NCI-H2081 treated with DMSO at 0.1 percent for 48 hours (cell line): ENCODE measurements at places on chromosomes 4 and X.

- DNase-seq = no peak
Measured at GRCh38 chr4:147192679-147193078, 247.0 kb upstream of the TTC29 start.

DNA sequence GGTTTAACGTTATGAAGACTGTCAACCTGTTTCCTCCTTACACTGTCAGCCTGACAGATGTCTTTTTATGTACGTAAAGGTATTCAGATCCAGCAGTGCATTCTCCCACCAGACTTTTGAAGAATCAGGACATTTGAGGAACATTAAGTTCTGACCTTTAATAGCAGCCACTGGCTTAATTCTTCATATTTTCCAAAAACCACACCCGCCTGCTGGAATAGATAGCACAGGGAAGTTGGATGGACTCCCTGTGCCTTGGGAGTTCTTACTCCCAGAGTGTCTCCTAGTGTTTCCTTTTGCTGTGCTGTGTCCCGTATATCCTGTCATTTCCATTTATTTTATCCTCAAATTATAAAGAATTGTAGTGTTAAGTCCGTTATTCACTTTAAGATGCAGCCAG, 94.5 kb downstream of the AFF1 start:
- DNase-seq = no peak

GRCh38 chrX:25531096-25531495, 515.3 kb upstream of the ARX start:
- no peak for DNase-seq

- no peak for DNase-seq
Measured at GRCh38 chr4:141306331-141306730, 85.6 kb downstream of the ZNF330 start.

GRCh38 chr4:16120720-16121119, 36.9 kb upstream of the PROM1 start:
- no peak for DNase-seq

- DNase-seq = no peak
Measured at GRCh38 chr4:21136051-21136630, 435.9 kb downstream of the PACRGL start.

GRCh38 chr4:93030670-93031069, 726.9 kb downstream of the GRID2 start:
- no peak for DNase-seq

GRCh38 chr4:188396037-188396436, 256.8 kb downstream of the TRIML1 start:
- DNase-seq = no peak

- DNase-seq = no peak
Measured at GRCh38 chr4:70449220-70449619, 22.8 kb upstream of the MUC7 start.

DNA sequence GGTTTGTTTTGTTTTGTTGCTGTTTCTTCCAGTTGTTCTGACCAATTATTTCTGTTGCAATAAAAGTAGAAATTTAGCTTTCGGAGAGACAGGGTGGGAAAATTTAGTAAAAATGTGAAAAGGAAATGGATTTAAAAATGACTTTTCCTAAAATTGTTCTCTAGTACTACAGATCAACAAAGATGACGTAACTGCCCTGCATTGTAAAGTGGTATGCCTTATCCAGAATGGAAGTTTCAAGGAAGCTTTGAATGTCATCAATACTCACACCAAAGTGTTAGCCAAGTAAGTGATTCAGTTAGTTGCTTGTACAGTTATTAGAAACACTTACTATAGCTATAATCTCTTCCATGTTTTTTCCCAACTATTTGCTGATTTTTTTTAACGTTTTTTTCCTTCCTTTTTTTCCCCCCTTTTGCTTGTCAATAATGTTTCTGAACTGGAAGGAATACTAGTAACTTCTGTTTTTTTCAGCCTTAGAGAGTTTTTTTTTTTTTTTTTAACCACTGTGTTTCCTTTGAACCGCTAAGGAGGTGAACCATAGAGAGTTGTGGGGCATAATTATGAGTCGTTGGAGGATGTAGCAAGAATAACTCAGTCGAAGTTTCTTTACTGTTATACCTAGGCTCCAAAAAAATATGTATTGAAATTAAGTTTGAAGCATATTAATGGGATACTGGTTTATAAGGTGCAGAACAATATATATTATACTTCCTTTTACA, 2.2 kb downstream of the SRP72 start:
- no peak for DNase-seq

DNA sequence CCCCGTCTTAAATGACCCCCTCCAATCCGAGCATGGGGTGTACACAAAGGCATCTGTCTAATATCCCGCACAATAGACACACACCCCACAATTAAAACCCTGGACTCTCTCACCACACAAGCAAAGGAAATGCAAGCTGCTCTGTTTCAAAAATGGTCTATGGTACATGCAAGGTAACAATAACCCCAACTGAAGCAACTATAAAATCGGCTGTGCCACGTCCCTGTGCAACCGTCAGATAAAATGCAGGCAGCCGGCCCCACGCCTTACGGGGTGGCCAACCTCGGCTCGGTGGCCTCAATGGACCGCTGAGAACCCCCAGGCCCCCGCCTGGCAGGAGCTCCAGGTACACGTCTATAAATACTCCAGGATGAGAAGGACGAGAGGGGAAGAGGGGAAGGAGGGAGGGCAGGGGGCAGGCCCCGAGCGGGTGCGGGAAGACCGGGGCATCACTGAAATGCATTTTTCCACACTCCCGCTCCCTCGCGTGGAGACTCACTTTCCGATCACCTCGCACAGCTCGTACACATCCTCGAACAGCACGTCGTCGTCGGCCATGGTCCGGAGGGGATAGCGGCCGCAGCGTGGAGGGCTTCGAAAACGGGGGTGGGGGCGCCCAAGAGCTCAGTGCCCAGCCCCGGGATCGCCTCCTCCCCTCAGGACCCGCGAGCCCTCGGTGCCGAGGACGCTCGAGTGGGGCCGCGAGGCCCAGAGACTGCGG, 763 bp downstream of the CASK start:
- no peak for DNase-seq

DNA sequence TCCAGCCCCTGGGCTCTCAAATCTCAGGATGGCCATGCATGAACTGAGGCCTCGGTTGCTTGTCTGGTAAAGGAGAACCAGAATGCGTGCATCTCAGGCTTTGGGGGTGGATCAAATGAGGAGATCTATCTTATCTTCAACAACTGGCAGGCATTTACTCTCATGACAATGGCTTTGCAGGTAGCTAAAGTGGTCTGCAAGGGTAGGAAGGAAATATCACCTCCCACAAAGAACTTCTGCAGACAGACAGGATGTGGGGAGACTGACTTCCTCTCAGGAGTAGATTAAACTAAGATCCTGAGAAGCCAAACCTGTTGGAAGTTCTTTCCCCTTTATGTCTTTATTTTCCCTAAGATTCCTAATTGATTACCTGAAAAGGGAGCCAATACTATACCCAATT, 7.8 kb downstream of the LDB2 start:
- DNase-seq = no peak

- no peak for DNase-seq
Measured at GRCh38 chr4:166875821-166876220, 358.5 kb downstream of the SPOCK3 start.

DNA sequence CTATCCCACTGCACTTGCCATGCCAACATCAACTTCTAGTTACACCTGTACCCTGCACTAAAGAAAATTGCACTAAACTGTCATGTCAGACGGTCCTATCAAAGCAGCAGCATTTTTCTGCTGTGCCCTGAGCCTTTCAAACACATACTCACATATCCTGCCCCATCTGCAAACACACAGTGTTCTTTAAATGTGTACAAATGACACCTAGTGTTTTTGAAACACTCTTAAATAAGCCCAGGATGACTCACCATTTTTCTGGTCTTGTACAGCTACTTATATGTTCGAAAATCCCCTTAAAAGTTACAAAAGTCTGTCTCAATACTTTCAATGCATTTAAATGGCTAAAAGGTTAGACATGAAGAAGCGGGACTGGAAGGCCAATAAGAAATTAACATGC, 346.7 kb upstream of the PPARGC1A start:
- no peak for DNase-seq

DNA sequence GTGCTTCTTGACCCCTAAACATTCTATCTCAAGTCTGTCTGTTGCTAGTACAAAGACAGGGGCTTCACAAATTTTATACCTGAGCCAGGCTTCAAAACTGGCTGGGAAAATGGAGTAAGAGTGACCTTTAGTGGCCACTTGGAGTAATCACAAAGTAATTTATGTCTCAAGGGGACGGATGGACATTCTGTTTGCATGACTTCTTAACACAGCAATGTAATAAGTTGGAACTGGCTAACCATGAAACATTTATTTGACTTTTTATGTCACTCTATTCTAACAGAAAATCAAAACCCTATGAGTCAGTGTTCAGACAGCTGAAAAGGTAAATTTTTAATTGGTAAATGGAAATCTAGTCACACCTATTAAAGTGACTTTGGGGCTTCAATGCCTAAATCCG, 600.6 kb downstream of the ANKRD50 start:
- DNase-seq = peak; percentile 35

DNA sequence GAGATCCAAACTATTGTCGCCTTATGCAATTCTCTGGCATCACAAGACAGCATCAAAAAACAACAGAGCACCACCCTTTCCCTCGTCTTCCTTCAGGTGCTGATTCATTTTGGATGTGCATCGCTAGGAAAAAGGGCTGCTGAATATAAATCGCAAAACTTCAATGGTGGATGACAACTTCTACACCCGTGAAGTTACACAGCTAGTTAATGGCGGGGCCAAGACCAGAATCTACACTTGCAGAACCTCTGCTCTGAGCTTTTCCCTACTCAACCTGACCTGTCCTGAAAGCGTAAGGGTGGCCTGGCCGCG, 674 bp downstream of the GNPDA2 start:
- no peak for DNase-seq
